ENCODE measurements at places on chromosomes 4 and X.

DNA sequence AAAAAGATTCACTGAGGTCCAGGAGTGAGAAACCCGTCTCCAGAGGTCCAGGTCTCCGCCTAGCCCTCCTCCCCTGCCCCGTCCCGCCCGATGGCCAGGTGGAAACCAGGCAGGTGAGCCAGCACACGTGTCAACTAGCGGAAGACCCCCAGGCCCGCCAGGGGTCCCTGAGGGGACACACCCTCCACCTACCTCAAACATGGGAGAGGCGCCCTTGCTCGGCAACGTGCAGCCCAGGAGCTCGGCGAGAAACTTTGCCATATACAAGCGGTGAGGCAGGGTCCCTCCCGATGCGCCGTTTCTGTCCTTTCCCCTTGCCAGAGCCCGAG is 330.0 kb downstream of the HNRNPD start:
- peak; percentile 47 for DNase-seq

DNA sequence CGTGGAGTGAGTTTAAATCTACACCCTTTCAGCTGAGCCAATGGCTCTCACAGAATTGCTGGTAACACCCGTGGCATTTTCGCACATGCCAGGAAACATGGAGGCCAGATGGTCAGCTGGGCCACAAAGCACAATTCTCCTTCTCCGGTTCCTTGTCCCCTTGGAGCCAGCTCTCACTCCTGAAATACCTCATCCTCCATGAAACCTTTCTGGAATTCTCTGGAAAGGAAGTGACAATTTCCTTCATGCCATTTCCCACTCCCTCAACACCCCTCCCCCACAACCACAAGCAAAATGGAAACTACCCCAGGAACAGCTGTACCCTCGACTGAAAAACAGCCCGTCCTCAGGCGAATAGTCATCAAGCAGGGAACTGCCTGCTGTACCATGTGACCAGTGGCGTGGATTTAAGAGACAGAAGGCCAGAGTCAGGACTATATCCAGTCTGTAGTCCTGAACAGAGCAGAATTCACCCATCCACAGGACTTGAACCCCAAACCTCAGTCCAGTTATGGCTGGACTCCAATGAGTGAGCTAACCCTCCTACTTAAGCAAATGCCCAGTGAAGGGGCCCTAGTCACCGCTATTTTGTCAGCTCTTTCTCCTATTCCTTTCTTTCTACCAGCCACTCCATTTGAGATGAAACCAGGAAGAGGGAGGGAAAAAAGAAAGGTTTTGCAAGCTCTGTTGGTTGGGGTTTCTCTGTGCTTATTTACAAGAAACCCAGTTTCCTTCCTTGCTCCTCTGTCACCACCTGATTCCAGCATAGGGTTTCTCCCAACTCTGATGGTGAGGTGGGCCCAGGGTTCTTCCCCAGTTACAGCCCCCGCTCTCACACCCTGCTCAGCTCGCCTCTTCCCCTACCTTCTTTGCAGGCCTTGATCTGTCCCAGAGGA is 24.5 kb downstream of the ELF4 start:
- no peak for DNase-seq

DNA sequence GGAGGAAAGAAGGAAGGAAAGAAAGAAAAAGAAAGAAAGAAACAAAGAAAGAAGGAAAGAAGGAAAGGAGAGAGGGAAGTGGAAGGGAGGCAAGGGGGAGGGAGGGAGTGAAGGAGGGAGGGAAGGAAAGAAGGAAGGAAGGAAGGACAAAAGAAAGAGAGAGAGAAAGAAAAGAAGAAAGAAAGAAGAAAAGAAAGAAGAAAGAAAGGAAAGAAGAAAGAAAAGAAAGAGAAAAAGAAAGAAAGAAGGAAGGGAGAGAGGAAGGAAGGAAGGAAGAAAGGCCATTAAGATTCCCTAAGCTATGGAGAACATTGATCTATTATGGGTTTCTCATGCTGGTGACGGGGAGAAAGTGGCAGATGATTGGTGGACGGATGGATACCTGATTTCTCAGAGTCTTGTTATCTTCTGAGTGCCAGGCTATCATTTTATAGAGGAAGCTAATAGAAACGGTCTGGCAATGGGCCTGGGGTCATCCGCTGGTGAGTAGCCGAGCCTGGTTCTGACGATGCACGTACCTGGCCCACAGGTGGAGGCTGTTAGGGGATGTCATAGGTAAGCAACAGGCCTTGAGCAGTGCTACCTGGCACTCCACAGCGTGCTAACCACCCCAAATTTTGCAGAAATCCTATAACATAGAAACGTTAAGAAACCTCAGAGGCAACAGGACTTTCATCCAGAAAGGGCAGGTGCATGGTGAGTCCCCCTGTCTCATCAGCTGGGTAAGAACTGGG is 142.9 kb downstream of the SHOX start:
- DNase-seq: no peak

- no peak for DNase-seq
Observed at GRCh38 chrX:38891641-38892413, 90.6 kb downstream of the MID1IP1 start.

GRCh38 chr4:2261853-2262144 is at the start of gene MXD4:
TSS of gene MXD4 (minus strand) at chr4:2262109. CDS start at chr4:2261980, 129 bp downstream.
- DNase-seq: no peak

GRCh38 chrX:103376118-103376978 is at the start of gene BEX3:
TSS of gene BEX3 (plus strand) at chrX:103376538. CDS start at chrX:103377522, 984 bp downstream.
- DNase-seq: peak; percentile 70

- DNase-seq: no peak
Observed at GRCh38 chr4:37687681-37688080, 1.5 kb upstream of the RELL1 start.

GRCh38 chrX:154797006-154797405 is 8.3 kb downstream of the MPP1 start:
- no peak for DNase-seq

DNA sequence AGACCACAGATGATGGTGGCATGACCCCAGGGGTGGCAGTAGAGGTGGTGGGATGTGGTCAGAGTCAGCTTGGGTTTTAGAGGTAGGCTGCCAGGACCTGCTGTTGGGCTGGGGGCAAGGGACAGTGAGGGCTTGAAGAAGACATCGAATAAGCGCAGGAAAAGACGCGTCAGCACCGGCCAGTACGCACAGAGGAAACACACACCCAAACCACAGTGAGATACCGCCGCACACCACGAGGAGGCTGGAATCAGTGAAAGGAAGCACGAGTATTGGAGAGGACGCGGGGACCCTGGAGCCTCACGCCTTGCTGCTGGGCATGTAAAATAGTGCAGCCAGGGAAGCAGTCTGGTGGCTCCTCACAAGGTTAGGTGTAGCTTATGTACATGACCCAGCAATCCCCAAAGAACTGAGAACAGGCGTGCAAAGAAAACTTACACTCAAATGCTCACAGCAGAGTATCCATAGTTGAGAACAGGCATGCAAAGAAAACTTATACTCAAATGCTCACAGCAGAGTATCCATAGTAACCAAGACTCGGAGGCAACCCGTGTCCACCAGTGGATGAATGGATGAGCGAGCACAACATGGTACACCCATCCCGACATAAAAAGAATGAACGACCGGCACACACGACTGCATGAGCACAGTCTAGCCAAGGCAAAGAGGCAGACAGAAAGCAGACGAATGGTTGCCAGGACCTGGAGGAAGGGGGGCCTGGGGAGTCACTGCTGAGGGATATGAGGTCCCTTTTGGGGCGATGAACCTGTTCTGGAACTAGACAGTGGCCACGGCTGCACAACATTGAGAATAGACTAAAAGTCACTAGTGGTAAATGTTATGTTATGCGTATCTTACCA is 13.3 kb downstream of the PDZD4 start:
- DNase-seq: no peak

- DNase-seq: no peak
Observed at GRCh38 chr4:151979819-151980218, 219.0 kb upstream of the GATB start.

GRCh38 chrX:153387987-153388721 is 13.0 kb downstream of the PNMA6E start:
- DNase-seq: no peak

- DNase-seq: no peak
Observed at GRCh38 chr4:121129606-121130325, 34.4 kb downstream of the TNIP3 start.

DNA sequence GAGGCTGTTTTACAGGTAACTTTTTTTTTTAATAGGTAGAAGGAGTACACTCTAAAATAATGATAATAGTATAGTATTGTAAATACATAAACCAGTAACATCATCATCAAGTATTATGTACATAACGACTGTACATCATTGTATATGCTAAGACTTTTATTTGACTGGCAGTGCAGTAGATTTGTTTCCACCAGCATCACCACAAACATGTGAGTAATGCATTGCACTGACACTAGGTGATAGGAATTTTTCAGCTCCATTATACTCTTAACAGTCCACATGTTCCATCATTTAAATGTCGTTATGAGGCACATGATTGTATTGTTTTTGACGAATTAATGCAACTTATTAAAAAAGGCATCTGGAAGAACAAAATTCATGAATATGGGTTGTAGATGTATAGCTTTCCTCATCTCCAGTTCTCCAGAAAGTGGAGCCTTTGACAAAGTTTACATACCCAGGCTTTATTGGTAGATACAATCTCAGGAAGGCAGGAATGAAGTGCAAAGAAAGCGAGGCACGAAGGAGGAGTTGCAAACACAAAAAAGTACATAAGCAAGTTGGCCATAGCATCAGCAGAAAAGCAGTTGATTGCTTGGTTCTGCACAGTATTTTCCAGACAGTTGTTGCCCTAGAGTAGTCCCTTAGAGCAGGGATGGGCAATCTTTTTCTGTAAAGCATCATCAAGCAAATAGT is 336.9 kb upstream of the NR3C2 start:
- no peak for DNase-seq

DNA sequence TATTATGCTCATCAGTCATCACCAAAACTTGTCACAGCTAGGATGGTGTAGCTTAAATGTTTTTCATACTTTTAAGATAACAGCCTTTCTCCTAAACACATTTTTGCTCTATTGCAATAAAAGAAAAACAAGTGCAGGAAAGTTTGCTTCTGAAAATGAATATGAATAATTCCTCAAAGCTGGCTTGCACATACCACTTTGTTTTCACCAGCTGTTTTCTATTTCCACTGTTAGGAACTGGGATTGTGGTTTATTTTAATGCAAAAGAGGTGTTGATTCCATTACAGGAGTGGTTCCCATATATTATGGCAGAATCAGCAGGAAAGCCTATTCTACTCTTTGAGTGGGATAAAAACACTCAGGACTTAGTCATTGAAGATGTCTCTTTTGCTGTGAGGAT is 145.9 kb downstream of the PPA2 start:
- no peak for DNase-seq

GRCh38 chrX:153669174-153669890 is 4.3 kb downstream of the PNCK start:
- DNase-seq: no peak

DNA sequence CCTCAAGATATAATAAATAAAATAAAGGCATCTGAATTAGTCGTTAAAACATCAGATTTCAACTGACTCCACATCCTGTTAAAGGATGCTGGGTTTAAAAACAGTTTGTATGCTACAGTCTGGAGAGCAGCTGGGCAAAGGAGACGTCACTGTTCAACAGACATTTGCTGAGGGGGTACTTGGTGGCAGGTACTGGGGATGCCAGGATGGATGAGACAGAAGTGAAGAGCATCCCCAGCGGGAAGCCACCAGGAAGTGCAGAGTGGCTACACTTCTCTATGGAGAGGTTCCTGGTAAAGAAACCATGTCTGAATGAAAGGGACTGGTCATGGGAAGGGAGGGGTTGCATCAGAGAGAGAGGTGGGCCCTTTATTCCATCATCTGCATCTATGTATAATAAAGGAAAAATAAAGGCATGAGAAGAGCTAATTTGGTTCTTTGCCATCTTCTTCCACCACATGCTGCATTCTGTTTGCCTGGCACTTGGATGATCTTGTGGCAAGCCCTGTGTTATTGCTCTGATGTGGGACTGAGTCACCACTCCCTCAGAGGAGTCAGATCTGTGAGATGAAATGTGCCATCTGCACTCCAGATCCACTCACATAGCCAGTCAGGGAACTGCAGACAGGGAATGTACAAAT is 145.0 kb downstream of the SOWAHB start:
- DNase-seq: no peak

GRCh38 chr4:172073590-172073989 is 260.4 kb downstream of the GALNTL6 start:
- no peak for DNase-seq

DNA sequence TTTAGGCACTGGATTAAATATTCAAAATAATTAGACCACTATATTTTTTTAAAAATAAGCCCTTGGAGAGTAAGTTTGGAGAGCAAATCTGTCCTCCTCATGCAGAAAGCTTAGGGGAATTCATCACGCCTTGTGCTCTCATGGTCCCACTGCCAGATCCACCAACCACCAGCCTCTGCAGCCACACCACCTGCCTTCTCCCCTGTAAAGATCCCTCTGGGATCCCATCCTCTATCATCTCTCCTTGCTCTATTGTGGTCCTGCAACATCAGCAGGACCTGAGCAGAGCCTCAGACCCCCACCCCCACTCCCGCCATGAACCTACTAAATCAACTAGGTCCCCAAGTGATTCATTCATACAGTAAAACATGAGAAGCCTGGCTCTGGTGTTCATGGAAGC is 482.6 kb upstream of the GALNT7 start:
- no peak for DNase-seq

- no peak for DNase-seq
Observed at GRCh38 chr4:146211440-146211839, 2.9 kb upstream of the REELD1 start.

DNA sequence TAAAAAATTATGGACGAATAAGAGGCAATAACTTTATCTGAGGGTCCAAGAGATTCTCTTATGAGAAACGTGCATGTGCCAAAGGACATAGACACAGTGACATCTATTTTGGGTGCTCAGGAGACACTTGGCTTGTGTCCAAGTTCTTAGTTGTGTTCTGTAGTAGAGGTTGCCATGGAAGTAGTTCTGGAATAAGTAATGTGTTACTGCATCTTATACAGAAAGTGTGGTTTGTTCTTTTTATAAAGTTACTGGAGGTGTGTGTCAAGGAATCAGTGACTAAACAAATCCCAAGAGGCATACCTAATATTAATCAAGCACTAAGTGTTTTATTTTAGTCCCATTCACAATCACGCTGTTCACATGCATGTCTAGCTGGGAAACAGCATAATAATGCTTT is 305.7 kb downstream of the ARHGAP24 start:
- DNase-seq: no peak

GRCh38 chr4:18695733-18696527 is 674.4 kb upstream of the LCORL start:
- DNase-seq: no peak

DNA sequence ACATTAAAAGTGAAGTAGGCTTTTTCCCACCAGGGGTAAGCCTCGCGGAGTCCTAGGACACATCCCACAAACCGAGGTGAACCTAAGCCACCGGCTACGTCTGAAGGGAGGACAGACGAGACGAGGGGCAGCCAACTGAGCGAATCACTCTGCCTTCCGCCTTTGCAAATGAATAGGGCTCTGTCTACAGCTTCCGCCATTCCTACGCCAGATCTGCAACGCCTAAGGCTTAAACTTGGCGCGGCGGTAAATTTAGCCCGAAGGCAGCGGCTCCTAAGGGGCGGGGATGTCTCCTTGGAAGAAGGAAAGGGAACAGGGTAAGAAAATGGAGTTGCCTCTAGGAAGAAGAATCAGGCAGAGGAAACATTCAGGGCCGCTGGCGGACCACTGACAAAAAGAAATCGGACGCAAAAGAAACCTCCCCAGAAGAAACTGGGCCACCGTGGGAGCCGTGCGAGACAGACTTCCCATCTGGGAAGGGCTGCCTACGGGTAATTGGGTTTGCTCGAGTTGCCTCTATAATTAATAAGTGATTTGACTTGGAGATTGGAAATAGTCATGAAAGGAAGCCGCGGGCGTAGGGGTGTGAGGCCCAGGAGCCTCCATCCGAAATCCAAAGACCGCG is 90.5 kb downstream of the BCOR start:
- no peak for DNase-seq

GRCh38 chrX:97494756-97495372 is 611.2 kb downstream of the RPA4 start:
- no peak for DNase-seq

GRCh38 chr4:152115118-152115517 is 354.3 kb upstream of the GATB start:
- no peak for DNase-seq
